ENCODE measurements at places on chromosomes 5 and 9. TPM values are rescaled to one million over a fixed set of nuclear protein-coding genes. Genes with fewer than 3 reads are reported as not detected.

Gene PSMB7
- total RNA-seq, result 149 TPM

Gene SLC35D2
- 22.5 TPM for total RNA-seq

Gene PCDHB2
- 0.58 TPM for total RNA-seq

Gene AK6
- total RNA-seq, result 20.7 TPM

Gene CARTPT
- not detected for total RNA-seq

Gene ACTL7A
- total RNA-seq, result not detected

Gene IL9
- not detected for total RNA-seq

Gene PCDHA4
- 0.29 TPM for total RNA-seq

Gene CD74
- 7.8 TPM for total RNA-seq

Gene CTNNAL1
- 146 TPM for total RNA-seq

Gene SPATA31E1
- total RNA-seq, result not detected

Gene CBY3
- total RNA-seq, result not detected

Gene FAM120A
- 153 TPM for total RNA-seq

Gene CCDC171
- total RNA-seq, result 2.8 TPM

Gene SNX30
- 24.8 TPM for total RNA-seq

Gene CAPSL
- not detected for total RNA-seq

Gene GLRA1
- total RNA-seq, result not detected

Gene GLIPR2
- total RNA-seq, result 62.5 TPM

Gene CREB3
- 79.2 TPM for total RNA-seq

Gene OR13C8
- not detected for total RNA-seq

Gene PCDHGA3
- total RNA-seq, result 2.6 TPM

Gene TEX48
- not detected for total RNA-seq

Gene GABRG2
- total RNA-seq, result not detected

Gene OR1Q1
- total RNA-seq, result not detected

Gene GGTA1
- total RNA-seq, result not detected

Gene TMEM215
- not detected for total RNA-seq

Gene SH2D3C
- not detected for total RNA-seq

Gene LCN15
- not detected for total RNA-seq

Gene MAMDC4
- total RNA-seq, result 1.3 TPM

Gene SIT1
- not detected for total RNA-seq

Gene SLC6A19
- not detected for total RNA-seq

Data from smooth muscle cell of trachea (primary cell).